ENCODE measurements at places on chromosomes 1 and 21.

- H3K4me1 ChIP-seq: no peaks in the 10 kb centered on the region
- no peak for DNase-seq
- H3K4me3 ChIP-seq: no peak overlapping the region
- no peak overlapping the region for H3K27ac ChIP-seq
- H3K27me3 ChIP-seq: no peaks in the 10 kb centered on the region
Measured at GRCh38 chr1:185080422-185080821, 35.1 kb downstream of the RNF2 start.

DNA sequence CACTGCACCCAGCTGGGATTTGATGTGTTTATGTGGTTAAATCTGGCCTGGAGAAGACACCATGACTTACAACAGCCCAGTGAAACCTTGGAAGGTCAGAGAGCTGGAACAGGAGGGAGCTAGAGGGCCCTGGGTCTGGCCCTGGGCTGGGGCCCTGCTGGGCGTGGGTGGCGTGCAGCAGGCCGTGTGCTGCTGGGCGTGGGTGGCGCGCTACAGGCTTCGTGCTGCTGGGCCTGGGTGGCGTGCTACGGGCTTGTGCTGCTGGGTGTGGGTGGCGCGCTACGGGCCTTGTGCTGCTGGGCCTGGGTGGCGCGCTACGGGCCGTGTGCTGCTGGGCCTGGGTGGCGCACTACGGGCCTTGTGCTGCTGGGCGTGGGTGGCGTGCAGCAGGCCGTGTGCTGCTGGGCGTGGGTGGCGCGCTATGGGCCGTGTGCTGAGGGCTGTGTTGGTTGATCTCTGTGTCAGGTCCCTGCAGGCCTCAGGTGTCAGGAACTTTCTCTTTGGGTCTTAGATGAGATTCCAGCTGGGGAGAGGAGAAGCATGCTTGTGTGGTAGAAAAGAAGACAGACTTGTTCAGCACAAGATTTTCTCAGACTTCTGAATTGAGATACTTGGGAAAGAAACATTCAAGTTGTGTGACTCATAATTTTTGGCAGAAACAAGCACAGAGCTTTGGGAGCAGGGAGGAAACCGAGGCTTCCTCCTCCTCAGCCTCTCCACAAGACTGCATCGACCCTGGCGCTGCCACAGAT lies 66.0 kb downstream of the COL18A1 start:
- no peak overlapping the region for H3K4me3 ChIP-seq
- H3K27ac ChIP-seq: no peak overlapping the region
- no peaks in the 10 kb centered on the region for H3K4me1 ChIP-seq
- no peak for DNase-seq
- peaks cover 2% of the 10 kb centered on the region for H3K36me3 ChIP-seq
- H3K27me3 ChIP-seq: no peaks in the 10 kb centered on the region

DNA sequence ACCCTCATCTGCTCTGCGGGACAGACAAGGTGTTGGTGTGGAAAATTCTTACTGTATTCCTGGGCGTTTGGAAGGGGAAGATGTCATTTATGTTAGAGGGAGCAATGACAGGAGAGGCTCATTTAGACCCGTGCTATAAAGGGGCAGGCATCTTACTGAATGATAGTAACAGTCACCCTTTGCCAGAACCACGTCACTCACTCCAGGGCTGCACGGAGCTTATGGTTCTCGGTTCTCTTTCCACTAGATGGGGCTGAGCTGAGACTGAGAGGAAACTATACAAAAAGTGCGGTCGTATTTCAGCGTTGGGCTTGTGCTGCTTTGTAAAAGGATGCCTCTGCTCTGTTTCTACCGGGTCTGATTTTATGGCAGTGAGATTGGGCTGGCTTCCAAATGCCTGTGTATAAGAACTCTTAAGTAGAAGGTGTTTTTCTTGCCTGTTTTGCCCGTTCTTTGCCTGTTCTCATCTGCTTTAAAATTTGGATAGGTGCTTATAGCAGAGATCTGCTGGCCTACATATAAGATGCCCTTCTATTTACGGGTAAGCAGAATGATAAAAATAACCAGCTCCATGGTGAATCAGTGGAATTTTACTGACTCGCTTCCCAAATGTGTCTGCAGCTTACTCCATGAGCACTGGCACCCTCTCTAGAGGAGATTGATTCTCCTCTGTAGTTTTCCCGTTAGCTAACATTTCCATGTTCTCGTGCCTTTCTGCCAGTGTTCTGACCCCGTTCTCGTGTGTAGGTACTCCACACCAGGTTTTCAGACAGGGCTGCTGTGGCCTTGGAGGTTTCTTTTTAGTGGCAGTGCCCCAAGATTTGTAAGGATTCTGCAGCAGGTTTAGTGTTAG lies 55.9 kb downstream of the MRPS6 start:
- peak; percentile 50 for DNase-seq
- peaks cover 2% of the 10 kb centered on the region for H3K36me3 ChIP-seq
- H3K27ac ChIP-seq: no peak overlapping the region
- H3K27me3 ChIP-seq: no peaks in the 10 kb centered on the region
- H3K4me3 ChIP-seq: peak overlapping the region; percentile 18

DNA sequence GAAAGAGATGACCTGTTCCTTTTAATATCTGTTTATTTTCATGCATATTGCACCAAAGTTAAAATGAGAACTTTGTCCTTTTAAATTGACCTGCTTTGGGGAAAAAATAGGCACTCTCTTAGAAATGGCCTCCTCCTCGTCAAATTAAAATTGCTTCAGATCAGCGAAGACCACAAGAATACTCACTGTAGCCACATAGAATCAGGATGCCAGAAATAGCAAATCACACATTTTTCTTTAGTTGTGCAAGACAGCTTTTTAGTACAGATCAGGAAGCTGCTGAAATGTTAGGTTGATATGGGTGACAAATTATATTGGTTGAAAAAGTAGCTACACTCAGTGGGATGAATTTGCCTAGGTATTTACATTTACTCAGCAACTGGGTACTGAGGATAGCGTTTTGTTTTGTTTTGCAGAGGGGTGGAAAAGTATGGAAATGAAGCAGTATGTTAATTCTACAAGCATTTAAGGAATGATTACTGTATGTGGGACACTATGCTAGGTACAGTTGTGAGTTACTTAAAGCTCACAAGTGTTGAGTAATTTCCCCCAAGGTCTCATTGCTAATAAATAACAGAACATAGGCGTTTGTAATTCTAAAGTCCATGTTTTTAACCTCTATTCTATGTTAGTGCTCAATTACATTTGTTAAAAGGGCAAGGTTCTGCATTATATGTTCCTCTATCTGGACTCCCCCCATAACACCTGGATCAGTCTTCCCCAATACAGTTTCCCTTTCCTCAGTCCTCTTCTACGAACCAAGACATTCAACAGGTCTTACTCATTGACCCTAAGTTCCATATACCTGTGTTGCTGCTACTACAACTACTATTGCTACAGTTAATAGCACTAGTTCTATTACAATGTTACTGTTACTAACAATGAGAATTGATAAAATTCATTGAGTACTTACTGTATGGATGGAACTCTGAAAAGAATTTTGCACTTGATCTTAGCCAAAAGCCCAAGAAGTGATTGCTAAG lies 99.4 kb upstream of the S1PR1 start:
- no peaks in the 10 kb centered on the region for H3K27me3 ChIP-seq
- H3K4me3 ChIP-seq: no peak overlapping the region
- no peak for DNase-seq
- no peaks in the 10 kb centered on the region for H3K36me3 ChIP-seq
- no peak overlapping the region for H3K27ac ChIP-seq
- peaks cover 10% of the 10 kb centered on the region for H3K4me1 ChIP-seq

GRCh38 chr1:36961062-36961615 lies 73.2 kb downstream of the GRIK3 start:
- H3K36me3 ChIP-seq: no peaks in the 10 kb centered on the region
- H3K4me3 ChIP-seq: no peak overlapping the region
- H3K27ac ChIP-seq: no peak overlapping the region
- DNase-seq: no peak
- no peaks in the 10 kb centered on the region for H3K27me3 ChIP-seq

DNA sequence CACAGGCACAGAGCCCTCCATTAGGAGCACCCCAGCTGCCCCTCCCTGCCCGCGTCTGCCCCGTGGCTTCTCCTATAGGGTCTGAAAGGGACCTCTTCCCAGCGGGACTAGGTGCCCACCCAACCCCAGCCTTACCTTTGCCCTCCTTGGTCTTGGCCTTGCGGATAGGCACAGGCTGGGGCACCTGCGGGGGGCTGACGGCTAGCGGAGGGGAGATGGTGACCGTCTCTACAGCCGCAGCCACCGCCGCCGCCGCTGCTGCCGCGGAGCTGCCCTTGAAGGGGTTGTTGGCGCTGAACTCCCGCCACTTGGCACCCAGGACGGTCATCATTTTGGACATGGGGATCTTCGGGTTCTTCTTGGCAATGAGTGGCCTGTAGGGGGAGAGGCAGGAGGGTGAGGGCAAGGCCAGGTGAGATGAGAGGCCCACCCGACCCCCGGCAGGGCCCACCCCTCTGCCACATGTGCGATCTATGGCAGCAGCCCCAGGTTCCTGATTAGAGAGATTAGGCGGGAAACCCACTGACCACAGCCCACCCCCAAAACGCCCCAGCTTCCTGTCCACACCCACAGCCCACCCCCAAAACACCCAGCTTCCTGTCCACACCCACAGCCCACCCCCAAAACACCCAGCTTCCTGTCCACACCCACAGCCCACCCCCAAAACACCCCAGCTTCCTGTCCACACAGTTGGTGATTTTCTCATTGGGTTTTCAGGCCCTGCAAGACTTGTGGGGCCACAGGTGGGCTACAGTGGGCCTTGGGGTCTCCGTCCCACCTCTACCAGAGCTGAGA lies 25.4 kb downstream of the CHD5 start:
- H3K4me1 ChIP-seq: no peaks in the 10 kb centered on the region
- no peak overlapping the region for H3K27ac ChIP-seq
- no peaks in the 10 kb centered on the region for H3K36me3 ChIP-seq
- no peaks in the 10 kb centered on the region for H3K27me3 ChIP-seq

- peak; percentile 83 for DNase-seq
- peaks cover 8% of the 10 kb centered on the region for H3K4me1 ChIP-seq
- peak overlapping the region; percentile 6 for H3K4me3 ChIP-seq
- H3K27ac ChIP-seq: peak overlapping the region; percentile 87
Measured at GRCh38 chr1:201941420-201942128, 4.8 kb downstream of the LMOD1 start.

DNA sequence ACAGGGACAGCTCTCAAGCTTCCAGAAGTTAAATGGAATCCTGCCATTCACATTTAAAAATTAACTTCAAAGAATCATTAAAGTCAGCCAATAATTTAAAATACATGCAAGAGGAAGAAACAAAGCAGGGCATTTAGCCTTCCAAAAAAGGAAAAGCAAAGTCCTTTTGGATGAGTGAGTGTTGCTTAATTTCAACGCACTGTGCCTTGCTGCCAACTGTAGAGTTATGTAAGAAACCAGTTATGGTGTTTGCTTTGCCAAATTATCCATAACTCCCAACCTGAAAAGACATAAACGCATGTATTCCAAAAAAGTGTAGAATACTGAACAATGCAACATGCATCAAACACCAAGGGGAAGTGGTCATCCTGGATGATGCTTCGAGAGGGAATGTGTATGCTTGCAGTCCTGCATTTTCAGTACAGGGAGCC lies 16.1 kb upstream of the KCNE1 start:
- DNase-seq: no peak
- H3K27me3 ChIP-seq: no peaks in the 10 kb centered on the region
- peaks cover 10% of the 10 kb centered on the region for H3K4me1 ChIP-seq
- no peak overlapping the region for H3K27ac ChIP-seq

DNA sequence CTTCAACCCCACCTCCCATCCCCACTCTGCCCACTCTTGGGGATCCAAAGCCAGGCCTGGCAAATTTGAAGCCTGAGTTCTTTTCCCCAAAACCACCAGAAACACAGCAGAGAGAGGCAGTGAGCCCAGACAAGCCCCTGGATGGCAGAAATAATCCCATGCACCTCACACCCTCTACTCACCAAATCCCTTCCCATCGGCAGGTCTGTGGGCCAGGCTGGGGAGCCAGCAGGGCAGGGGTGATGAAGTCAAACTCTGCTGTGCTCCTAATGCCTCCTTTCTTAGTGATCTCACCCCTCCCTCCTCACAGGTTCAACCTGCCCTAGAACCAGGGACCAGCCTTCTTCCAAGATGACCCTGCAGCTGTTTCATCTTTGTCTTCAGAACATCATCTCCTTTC lies 72.4 kb downstream of the GLIS1 start:
- H3K27me3 ChIP-seq: no peaks in the 10 kb centered on the region
- H3K36me3 ChIP-seq: no peaks in the 10 kb centered on the region
- no peak overlapping the region for H3K27ac ChIP-seq
- DNase-seq: no peak

DNA sequence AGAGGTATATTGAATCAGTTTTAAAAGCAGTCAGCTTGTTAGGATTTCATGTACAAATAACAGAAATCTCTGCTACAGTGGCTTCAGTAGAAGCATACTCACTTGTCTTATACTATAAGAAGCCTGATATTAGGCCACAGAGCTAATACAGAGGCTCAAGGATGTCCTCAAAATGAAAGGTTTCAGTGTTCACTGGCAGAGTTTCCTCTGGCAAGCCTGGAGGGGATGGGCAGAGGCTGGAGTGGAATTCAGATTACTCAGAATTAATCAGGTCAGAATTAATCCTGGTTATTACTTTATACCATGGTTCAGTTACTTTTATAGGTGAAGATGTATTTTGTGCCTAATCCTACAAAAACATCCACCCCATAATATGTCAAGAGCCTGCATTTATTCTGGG lies 520.5 kb downstream of the USP25 start:
- no peaks in the 10 kb centered on the region for H3K4me1 ChIP-seq
- no peaks in the 10 kb centered on the region for H3K36me3 ChIP-seq
- no peak for DNase-seq
- no peak overlapping the region for H3K4me3 ChIP-seq
- H3K27me3 ChIP-seq: no peaks in the 10 kb centered on the region
- H3K27ac ChIP-seq: no peak overlapping the region

- H3K27ac ChIP-seq: no peak overlapping the region
- H3K4me1 ChIP-seq: no peaks in the 10 kb centered on the region
- no peak for DNase-seq
- H3K27me3 ChIP-seq: no peaks in the 10 kb centered on the region
- no peak overlapping the region for H3K4me3 ChIP-seq
Measured at GRCh38 chr1:199937661-199938060, 89.8 kb upstream of the NR5A2 start.

GRCh38 chr1:208604295-208604694 lies 360.1 kb upstream of the PLXNA2 start:
- no peaks in the 10 kb centered on the region for H3K36me3 ChIP-seq
- H3K27ac ChIP-seq: no peak overlapping the region
- no peak overlapping the region for H3K4me3 ChIP-seq
- no peaks in the 10 kb centered on the region for H3K27me3 ChIP-seq
- peaks cover 17% of the 10 kb centered on the region for H3K4me1 ChIP-seq

DNA sequence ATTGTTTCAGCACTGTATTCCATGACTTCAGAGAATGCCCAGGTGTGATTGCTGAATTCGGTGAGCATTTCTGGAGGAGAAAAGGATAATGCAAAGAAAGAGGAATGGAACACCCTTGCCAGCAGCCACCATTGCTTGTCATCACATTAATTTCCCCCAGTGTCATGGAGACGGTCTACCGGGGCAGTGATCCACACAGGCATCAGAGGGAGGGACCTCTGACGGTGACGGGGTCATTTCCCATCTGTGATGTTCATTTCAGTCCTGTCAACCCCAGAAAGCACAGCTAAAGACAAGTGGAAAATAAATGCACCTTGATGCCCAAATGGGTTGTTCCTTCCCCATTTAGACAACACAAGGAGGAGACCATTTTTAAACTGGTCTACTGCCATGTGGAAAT lies 376.4 kb downstream of the PCP4 start:
- H3K4me1 ChIP-seq: no peaks in the 10 kb centered on the region
- DNase-seq: no peak
- H3K27ac ChIP-seq: no peak overlapping the region
- H3K36me3 ChIP-seq: no peaks in the 10 kb centered on the region
- H3K4me3 ChIP-seq: no peak overlapping the region

GRCh38 chr1:206955476-206956451 lies 9.5 kb upstream of the PIGR start:
- H3K27me3 ChIP-seq: no peaks in the 10 kb centered on the region
- H3K4me1 ChIP-seq: no peaks in the 10 kb centered on the region
- no peaks in the 10 kb centered on the region for H3K36me3 ChIP-seq
- no peak overlapping the region for H3K27ac ChIP-seq
- H3K4me3 ChIP-seq: no peak overlapping the region

Data from H1 (cell line).